Fibroblast of skin of left biceps (primary cell): ENCODE measurements at places on chromosomes 5 and 9.

- DNase-seq: peak; percentile 91
Measured at GRCh38 chr5:110086658-110087388, 397.1 kb downstream of the MAN2A1 start.

DNA sequence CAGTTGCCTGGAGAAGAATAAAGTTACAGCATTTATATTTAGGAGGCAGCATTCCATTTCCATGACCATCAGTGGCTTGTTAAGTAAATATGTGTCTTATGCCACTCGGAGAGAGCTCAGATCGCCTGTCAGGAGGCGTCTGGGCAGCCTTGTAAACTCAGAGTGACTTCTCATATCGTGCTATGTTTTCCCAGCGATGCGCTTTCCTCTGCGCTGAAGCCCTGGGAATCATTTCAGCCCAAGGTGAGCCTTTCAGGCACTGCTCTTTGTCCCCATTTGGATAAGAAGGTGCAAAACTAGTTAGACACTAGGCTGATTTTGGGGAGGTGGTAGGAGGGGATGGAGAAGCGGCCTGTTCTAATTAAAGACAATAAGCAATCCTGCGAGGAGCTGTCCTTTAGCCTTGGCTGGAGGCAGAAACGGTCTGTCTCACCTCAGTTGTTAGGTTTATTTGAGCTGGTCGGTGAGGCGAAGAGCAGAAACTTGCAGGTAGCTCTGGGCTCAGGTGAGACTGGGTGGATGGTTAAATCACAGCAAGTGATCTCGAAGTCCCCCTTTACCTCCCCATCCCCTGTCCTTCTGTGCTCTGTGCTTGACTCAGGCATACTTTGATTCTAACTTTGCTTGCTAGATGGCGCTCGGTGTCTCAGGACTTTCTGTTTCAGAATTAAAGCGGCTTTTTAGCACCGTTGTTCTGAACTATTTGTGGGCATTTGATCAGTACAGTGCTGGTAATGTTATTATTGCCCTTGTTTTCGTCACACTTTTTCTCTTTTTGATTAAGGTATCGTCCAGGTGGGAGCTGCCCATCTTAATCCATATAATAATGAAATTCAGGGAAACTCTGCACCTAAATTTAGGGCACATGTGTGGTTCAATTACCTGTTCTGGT is 24.6 kb downstream of the NR2F1 start:
- no peak for DNase-seq

DNA sequence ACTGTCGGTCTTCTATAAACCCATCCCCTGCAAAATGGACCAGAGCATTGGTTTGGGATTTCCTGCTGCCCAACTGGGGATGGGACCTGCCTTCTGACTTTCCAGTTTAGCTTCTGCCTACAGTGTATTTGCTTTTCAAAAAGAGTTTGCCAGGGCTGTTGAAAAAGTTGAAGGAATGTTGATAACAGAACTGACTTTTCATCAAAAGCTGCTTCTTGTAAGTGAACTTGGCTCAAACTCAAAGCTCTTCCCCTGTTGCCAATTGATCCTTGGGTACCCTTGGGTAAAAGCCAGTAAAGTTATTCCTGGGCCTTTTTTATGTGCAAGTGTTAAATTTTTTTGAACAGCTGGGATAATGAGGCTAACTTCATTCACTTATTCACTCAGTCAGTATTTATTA is 142.9 kb upstream of the SLC30A5 start:
- DNase-seq: no peak

DNA sequence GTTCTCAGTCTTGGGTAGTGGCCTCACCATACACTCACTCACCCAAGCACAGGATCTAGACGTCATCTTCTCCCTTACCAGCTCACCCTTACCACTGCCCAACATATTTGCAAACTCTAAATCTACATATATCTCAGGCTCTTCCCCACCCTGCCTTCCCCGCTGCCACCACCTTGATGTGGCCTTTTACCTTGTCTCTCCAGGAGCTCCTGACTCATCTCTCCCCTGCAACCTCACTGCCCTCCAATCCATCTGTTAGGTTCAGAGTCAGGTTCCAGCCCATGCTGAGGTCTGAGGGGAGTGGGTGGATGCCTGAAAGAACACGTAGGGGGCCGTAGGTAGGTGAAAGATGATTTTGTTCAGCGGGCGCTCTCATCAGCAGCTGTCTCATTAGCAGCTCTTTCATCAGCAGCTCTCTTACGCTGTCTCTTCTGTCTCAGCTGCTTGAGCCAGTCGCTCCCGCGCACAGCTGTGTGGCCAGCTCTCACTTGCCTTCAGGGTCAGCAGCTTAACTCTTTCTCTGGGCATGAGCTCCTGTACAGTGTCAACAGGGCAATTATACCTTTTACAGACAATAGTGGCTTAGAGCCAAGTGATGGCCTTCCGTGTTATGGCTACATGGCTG is 23.1 kb upstream of the CKMT2 start:
- no peak for DNase-seq

DNA sequence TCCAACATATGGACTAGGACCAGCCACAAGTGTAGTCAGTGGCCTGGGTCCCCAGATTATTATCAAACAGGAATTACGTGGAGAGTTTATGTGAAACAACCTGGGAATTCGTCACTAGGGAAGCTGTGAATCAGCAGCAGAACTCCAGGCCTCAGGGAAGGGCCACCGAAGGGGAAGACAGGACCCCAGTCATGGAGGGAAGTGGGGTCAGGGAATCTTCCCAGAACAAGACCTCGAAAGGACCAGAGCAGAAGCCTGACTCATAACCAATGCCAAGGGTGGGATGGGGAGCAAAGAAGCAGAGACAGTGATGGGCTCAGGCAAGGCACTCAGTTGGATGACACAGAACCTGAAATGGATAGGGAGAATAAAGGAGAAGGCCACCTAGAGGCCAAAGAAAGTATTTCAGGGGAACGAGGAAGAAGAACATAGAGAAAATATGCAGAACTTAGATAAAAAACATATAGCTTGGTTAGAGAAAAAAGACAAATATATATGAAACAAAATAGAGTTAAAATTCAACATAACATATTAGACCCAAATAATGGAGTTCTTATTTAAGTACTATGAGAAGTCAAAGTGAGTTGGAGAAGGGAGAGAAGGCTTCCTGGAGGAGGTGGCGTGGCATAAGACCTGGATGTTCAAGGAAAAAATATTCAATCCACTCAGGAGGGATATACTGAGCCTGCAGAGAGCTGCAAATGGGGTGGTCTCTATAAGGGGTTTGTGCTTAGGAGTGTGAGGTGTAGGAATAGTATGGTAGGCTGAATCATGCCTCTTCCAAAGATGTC is 66.7 kb upstream of the CAST start:
- no peak for DNase-seq

DNA sequence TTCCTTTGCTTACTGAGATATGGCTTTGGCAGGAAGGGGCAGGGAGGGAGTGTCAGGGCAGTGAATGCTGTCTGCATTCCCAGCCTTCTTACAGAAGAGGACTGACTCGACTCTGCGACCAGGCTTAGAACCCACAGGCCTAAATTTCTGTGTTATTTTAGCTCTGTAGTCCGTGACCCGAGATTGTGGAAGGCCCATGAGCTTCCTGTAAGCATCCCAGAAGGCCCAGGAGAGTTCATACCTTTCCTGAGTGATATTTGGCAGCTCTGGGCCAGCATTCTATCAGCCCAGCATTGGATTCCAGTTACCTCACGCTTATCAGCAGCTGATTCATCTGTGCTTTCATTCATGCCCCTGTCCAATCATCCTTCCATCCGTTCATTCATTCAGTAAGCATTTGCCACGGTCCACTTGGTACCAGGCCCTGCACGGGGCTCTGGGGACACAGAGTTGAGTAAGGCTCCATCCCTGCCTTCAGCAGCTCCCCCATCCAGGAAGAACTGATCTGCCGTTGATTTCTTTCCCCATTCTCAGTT is 28.2 kb upstream of the RPL26L1 start:
- DNase-seq: peak; percentile 38

DNA sequence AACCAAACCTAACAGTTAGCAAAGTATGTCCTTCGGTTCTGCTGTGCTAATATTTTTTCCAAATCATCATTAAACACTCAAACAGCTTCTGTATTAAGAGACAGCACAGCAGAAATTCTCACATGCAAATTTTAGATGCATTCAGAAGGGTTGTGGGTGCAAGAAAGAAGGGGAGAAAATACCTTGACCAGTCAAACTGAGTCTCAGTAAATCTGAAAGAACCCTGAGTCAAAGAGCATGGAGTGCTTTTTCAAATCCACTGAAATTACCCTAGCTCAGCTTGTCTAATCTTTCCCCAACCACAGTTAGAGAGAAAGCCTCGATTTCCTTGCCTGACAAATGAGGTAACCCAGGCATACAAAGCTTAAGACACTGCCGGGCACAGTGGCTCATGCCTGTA is 55.1 kb downstream of the RETREG1 start:
- DNase-seq: no peak

DNA sequence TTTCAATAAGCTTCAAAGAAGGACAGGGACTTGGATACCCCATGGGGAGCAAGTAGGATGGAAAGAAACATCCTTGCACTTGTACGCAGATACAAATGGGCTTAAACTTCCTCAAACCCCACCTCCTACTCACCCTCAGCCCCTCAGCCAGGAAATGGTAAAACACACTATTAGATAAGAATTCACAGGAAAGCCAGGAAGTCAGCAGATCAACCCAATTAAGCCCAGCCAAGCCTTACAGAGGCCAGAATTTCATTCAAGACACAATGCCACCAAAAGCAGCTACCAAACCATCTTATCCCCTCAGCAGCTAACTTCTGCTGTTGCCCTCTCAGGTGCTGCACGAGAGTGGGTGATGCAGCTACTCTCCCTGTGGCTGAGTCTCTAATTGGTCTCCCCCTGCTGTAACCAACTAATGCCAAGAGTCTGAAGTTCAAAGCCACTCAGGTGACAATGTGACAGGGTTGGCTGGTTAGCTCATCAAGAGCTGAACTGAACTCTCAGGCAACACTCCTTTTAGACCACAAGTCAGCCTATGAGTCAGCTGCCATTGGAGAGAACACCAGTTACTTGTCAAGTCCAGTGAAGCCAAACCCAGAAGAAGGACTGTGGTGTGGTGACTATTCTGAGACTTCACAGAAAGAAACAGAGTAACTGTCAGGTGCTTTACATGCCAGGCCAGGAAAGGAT is 201.9 kb downstream of the ZNF608 start:
- no peak for DNase-seq

GRCh38 chr5:169956126-169956525 is 24.2 kb downstream of the INSYN2B start:
- DNase-seq: no peak

DNA sequence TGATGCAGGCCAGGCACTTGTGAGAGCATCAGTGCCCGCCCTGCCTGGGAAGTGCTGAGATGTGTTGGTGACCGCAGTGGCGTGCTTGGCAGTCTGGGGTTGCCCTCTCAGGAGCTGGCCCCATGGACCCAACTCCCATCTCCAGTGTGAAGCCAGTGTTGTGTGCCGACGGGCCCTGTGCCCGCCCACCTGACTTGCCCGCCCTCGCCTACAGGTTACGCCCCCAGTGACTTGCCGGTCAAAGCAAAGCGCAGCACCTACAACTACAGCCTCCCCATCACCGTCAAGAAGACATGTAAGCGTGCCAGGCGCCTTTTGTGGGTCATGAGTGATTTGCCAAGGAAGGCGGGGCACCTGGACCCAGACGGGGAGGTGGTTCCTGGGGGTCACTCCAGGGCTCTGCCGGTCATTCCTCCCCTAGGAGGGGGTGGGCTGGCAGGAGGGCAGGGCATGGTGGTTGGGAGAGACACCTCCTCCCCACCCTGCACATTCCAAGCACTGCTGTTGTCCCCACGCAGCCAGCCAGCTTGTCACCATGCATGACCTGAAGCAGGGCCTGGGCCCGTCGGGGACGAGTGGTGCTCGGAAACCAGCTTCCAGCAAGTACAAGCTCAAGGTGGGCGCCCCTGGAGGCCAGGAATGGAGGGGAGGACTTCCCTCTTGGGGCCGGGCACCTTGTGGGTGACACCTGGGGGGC is 7.4 kb upstream of the CEL start:
- DNase-seq: no peak

GRCh38 chr9:127177231-127177630 is 54.8 kb upstream of the ANGPTL2 start:
- DNase-seq: no peak

- no peak for DNase-seq
Measured at GRCh38 chr9:99850736-99851499, 29.2 kb downstream of the NR4A3 start.

DNA sequence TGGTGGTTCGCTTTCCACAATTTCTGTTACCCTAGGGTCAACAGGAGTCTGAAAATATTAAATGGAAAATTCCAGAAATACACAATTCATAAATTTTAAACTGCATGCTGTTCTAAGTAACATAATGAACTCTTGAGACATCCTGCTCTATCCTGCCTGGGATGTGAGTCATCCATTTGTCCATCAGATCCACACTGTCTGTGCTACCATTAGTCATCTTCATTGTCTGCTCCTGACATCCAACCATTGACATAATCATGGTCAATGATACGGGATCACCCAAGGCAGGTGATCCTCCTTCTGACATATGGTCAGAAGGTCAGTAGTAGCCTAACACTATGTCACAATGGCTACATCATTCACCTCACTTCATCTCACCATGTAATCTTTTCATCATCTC is 276.7 kb upstream of the KIF2A start:
- no peak for DNase-seq

DNA sequence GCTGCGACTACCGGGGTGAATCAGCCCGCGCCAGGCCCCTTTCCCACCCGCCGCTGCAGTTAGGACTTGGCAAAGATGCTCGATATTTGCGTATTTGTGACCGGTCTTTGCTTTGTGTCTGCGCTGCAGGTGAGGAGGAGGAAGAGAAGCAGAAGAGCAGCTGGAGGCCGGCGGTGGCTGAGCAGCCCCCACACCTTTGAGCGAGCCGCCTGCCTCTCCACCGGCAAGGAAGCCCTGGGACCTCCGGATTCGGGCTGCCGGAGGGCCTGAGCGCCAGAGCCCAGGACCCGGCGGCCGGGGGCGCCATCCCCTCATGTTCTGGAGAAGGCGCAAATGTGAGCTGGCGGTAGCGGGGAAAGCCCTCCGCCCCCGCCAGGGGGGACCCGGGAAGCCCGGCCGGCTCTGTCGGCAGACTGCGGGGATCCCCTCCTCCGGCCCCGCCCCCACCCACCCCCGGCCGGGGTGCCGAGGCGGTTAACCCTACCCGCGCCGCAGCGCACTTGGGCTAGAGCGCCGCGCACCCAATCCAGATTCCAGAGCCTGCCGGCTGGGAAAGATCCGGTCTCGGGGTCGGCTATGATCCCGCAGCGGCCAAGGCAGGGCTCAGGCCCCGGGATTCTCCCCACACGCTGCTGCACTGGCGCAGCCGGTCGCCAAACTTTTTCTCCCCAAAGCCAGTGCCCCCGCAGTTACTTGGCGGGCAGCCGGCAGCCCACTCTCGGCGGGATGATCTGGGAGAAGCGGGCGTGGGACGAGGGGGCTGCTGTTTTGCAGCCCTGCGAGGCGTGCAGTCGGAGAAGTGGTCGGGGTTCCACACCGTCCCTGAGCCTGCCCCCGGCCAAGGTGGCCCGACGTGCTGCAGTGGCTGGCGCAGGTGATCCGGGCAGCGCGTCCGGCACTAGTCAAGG is 800 bp upstream of the KCNN2 start:
- DNase-seq: no peak

- DNase-seq: no peak
Measured at GRCh38 chr9:18520416-18521047, 46.6 kb downstream of the ADAMTSL1 start.
